ENCODE measurements at places on chromosomes 13 and 19.

GRCh38 chr13:28321756-28322155 lies 173.2 kb downstream of the FLT1 start:
- no peak for DNase-seq

DNA sequence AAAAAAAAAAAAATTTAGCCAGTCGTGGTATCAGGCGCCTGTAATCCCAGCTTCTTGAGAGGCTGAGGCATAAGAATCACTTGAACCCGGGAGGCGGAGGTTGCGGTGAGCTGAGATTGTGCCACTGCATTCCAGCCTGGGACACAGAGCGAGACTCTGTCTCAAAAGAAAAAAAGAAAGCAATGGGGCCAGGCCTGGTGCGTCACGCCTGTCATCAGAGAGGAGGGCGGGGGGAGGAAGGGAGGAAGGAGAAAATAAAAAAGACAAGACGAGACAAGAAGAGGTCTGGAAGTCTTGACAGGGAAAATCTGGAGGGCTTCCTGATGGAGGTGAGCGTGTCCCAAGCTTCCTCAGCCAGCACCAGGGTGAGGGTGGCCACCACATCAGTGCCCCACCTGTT lies 54.9 kb upstream of the PTPRS start:
- no peak for DNase-seq

DNA sequence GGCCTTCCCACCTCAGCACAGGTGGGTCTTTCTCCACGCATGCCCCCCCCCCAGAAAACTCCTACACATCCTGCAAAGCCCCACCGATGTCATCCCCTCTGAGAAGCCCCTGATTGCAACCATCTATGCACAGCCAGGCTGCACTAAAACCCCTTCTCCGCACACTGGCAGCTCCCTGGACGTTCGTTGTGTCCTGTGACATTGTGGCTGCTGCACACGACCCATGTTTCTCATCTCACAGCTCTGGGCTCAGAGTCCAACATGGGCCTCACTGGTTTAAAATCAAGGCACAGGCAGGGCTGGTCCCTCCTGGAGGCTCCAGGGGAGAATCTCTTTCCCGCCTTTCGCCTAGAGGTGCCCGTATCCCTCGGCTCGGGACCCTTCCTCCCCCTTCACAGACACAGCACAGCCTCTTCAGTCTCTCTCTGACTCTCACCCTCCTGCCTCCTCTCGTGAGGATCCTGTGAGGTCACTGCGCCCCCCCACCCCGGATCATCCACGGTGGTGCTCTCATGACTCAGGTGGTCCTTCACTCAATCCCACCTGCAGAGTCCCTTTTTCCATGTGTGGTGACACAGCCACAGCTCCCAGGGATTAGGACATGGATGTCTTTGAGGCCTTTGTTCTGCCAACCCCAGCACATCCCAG lies 71.2 kb downstream of the GADD45B start:
- no peak for DNase-seq

GRCh38 chr19:44974857-44975256 lies 19.7 kb downstream of the CLPTM1 start:
- no peak for DNase-seq

GRCh38 chr13:84903391-84903790 lies 895.8 kb downstream of the SLITRK6 start:
- DNase-seq: no peak

DNA sequence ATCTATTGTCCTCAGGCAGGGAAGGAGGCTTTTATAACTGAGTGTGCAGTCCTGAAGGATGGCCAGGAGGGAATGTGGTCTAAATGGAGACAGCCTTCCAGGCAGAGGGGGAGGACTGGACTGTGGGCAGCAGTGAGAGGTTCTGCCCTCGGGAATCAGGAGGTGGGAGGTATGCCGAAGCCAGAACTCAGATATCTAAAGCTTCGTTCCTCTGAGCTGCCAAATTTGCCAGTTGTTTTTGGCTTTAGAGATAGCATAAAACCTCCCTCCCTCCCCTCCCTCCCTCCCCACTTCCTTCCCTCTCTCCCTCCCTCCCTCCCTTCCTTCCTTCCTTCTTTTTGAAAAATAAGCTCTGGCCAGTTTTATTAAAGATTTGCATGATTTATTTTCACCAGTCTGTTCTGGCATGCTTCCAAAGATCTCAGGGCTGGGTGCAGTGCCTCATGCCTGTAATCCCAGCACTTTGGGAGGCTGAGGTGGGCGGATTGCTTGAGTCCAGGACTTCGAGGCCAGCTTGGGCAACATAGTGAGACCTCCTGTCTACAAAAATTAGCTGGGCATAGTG lies 2.4 kb downstream of the MEDAG start:
- DNase-seq: no peak

- DNase-seq: no peak
These were observed 6.0 kb downstream of the C13orf42 start for GRCh38 chr13:51105046-51105445.

DNA sequence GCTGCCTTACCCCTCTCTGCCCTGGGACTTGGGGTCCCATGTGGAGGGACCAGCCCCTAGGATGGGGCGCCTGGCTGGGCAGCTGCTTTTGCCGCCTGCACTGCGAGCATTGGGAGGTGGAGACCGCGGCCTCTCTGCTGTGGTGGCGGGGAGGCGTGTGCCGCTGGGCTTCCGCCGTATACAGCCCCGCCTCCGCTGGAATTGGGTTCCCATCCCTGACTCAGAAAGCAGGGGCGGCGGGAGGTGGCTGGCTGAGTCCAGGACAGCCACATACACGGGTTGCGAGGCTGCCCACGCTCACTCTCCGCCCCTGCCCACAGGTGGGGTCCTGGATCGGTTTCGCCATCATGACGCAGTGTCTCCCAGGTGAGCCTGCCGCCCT lies 6.6 kb downstream of the NDUFB7 start:
- DNase-seq: no peak

GRCh38 chr13:47415048-47415447 lies 518.2 kb upstream of the HTR2A start:
- DNase-seq: no peak

DNA sequence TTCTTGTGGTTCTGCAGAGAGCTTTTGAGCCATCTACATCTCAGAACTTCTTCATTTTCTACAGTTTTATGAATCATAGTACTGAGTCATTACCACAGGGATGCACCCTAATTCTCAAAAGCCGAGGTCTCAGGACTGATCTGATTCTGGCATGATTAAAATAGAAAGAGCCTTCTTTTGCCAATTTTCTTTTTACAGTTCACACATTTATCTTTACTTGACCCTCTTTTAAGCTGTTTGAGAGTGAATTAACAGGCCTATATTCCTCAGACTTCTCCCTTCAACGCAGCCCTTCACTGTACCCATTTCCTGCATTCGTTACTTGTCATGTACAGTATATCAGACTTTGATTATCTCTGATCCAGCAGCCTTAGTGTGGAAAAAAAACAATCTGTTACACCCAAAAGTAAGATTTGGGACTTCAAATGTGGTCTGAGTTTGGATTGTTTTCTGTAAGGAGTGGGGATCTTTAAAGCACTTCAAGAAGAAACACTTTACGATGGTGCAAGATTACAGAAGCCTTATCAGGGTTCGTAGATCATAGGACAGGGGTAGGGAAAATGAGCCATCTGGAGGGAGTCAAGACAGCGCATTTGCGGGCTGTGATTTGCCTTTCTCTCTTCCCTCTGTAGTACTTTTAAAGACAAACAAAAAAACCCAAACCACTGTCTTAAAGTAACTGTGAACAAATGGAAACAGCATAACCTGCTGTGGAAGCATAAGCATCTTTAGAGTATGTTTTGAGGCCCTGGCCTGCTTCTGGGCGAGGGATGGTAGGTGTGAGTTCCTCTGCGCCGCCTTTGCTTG lies 15.3 kb upstream of the GPR183 start:
- DNase-seq: no peak

GRCh38 chr13:101289764-101290163 lies 126.5 kb downstream of the NALCN start:
- DNase-seq: no peak

GRCh38 chr19:2089001-2089711 lies 7.0 kb downstream of the MOB3A start:
- DNase-seq: no peak

DNA sequence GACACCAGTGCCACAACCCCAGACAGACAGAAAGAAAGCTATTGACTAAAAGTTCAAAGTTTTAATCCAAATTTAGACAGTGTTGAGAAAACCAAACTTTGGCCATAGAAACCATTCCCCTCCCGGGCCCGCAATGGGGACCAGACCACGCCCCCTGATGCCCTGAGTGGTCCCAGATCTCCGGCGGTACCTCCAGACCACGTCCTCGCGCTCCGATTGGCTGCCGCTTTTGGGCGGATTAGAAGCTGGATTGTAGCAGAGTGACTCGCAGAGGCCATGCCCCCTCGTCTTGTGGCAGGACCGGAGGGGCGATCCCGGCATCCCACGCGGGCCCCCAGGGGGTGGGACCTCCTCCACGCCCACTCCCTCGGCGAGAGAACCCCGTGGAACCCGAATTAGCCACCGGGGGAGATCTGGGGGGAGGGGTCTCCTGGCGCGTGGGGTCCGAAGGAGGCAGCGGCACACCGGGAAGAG lies 797 bp upstream of the HSD17B14 start:
- peak; percentile 39 for DNase-seq

GRCh38 chr13:98310485-98311199 lies 133.6 kb upstream of the RNF113B start:
- no peak for DNase-seq

DNA sequence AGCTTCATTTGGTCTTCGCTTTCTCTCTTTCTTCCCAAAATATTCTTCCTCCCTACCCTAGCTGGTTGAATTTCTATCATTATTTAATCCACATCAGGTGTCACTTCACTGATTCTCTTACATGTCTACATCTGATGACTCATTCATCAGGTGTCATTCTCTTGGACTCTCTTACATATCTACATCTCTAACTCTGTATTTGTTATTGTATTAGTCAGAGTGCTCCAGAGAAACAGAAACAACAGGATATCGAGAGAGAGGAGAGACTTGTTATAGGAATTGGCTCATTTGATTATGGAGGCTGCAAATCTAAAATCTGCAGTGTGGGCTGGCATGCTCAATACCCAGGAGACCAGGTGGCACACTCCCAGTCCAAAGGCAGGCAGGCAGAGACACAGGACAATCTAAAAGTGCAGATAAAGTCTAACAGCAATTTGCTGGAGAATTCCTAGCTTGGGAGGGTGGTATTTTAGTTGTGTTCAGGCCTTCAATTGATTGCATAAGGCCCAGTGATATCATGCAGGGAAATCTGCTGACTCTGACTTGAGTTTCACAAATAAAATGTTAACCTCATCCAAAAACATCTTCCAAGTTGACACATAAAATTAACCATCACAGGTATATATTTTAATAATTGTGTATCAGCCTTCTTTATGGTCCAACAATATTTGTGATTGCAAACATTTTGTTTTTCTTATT lies 541.4 kb upstream of the SLITRK5 start:
- DNase-seq: no peak

DNA sequence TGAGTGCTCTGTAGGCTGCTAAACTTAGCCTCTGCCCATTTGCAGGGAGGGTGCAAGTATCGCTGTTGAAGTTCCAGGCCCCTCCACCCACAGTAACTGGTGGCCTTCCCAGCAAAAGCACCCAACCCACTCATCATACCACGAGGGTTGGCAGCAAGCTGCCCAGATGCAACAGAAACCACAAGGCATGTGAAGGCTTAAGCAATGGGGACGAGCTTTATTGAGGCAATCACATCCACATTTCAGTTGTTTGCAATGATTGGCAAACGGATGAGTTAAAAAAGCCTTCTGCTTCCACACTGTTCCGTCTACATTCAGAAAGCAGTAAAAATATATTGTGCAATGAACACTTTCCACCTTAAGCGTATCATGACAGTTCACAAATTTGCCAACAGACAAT lies 10.3 kb downstream of the GJB6 start:
- DNase-seq: no peak

DNA sequence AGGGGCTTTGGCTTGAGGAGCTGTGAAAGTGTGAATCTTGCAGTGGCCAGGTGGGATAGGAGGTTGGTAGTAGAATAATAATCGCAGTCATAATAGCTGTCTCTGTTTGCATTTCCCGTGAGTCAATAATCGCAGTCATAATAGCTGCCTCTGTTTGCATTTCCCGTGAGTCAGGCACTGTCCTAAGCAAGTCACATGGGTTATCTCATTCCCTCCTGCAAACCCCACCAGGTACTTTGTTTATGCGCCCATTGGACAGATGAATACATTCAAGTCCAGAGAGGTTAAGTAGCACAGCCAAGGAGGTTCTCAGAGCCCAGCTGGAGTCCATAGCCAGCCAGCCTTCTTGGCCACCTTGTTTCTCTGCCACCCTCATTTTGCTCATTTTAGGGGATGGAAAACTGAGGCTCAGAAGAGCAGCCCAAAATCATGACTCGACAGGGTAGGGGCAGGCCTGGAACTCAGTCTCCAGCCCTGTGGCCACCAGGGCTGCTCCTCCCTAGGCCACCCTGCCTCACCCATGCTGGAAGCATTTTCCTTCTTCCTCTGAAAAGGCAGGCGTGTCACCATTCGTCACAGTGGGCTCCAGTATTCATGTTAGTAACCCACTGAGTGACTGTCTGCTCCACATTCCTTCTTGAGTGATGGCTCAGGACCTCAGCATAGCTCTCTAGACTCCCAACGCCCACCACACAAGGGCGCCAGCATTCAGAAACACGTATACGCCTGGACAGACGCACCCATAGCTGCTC lies 206.2 kb downstream of the URI1 start:
- no peak for DNase-seq

- DNase-seq: no peak
These were observed 22.7 kb downstream of the MPND start for GRCh38 chr19:4365791-4366665.

DNA sequence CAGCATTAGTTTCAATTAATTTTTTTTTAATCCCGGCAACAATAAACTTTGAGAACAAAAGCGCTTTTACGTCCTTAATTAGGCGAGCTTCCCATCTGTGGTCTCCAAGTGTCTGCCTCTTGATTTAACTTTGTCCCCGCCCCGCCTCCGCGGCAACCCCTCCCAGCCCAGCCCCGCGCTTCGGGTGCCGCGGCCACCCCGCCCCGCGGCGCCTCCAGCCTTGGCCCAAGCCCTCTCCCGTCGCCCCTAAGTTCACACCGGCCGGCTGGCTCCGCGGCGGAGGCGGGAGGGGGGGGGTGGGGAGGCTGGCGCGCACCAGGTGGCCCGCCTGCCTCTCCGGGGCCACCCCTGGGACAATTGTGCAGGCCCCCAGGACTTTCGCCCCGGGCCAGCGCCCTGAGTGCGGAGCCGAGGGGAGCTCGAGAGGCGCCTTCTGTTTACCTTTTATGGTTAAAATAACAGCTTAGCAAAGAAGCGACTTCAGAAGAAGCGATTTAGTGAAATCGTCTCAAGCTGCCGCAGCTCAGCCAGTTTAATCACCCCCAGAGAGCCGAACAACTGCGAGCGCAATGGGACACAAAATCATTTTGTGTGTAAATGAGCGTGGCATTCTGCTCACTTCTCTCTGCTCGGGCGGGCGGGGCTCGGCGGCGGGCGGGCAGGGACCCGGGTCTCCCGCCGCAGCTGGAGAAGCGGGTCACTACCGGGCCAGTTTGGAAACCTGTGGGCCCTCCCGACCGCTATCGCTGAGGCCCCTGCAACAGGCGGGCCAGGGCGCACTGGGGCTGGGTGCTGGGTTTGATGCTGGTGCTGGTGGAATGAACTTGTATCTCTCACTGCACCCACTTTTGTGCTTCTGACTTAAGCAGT lies 1.4 kb downstream of the KCTD15 start:
- DNase-seq: no peak

GRCh38 chr13:48426052-48426451 lies 13.1 kb upstream of the LPAR6 start:
- DNase-seq: no peak

GRCh38 chr19:4183967-4184717 lies 1.7 kb downstream of the ANKRD24 start:
- DNase-seq: no peak

Measured in activated CD4-positive, alpha-beta T cell treated with anti-CD3 and anti-CD28 coated beads, Interleukin-2, amount 50 U/mL, for 24 hours (primary cell).